ENCODE measurements at places on chromosomes 2 and 18.

- DNase-seq: no peak
These were observed 143.9 kb upstream of the CDH20 start for GRCh38 chr18:61189376-61189775.

DNA sequence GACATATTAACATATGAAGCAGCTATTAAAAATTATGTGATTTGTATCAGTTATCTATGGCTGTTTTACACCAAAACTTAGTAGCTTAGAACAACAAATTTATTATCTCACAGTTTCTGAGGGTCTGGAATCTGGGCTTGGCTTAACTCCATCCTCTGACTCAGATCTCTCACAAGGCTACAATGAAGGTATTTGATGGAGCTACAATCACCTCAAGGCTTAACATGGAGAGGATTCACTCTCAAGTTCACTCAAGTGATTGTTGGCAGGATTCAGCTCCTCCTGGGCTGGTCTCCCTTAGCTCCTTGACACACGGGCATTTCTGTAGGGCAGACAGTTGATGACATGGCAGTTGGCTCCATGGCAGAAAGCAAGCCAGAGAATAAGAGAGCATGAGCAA lies 133.0 kb upstream of the SLC14A2 start:
- DNase-seq: no peak

- no peak for DNase-seq
These were observed 165.2 kb downstream of the DYSF start for GRCh38 chr2:71618327-71619113.

DNA sequence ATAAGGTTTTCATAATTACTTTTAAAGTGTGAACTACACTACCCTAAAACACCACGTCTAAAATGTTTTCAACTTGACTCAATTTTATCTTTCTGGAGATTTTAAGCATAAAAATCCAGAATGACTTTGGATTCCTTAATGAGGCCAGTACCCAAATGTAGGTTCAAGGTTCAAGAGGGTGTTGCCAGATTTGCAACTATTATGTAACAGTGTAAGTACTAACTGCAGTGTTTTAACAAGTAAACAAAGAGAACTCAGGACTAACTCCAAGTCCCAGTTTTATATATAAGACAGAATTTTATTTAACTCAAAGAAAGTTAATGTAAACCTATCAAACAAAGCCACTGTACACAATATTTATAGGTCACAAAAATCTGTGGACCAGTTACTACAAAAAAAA lies 5.7 kb downstream of the HIBCH start:
- DNase-seq: no peak

GRCh38 chr2:239630618-239631286 lies 229.9 kb upstream of the HDAC4 start:
- DNase-seq: no peak

GRCh38 chr18:38456253-38456652 lies 890.7 kb upstream of the CELF4 start:
- DNase-seq: no peak

- no peak for DNase-seq
These were observed 53.0 kb upstream of the CYP20A1 start for GRCh38 chr2:203185864-203186263.

GRCh38 chr18:45198526-45198925 lies 416.8 kb upstream of the SLC14A2 start:
- no peak for DNase-seq

DNA sequence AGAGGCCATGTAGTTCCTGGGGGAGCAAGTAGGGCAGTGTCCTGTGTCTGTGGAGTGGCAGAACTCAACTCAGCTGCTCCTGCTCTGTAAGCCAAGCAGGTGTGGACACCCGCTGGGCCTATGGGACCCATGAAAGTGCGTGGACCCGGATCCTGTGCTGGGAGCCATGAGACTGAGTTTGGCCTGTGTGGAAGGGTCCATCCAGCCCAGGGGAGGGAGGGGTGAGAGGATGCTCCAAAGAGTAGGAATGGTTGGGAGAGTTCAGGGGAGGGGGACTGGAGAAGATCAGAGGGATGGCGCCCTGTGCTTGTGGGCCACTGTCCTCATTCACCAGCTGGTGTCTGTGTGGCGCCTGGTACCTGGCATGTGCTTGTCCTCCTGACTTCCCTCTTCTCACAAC lies 226.4 kb upstream of the HS6ST1 start:
- no peak for DNase-seq

DNA sequence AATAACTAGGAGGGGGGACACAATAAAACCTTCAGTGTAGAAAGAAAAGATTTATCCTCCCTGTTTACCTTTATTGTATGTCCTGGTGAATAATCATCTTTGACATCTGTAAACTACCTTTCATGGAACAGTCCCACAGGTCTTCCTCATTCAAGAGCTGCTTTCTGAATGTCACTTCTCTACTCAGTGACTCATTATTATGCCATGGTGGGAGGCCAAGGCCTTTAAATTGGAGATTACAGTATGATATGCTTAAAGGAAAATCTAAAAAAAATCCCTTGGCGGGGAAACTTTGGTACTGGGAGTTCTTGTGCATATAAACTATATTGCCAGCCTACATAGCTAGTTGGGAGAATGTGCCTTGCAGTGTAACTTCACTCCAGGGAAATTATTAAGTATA lies 713.0 kb downstream of the TDRD15 start:
- DNase-seq: no peak

DNA sequence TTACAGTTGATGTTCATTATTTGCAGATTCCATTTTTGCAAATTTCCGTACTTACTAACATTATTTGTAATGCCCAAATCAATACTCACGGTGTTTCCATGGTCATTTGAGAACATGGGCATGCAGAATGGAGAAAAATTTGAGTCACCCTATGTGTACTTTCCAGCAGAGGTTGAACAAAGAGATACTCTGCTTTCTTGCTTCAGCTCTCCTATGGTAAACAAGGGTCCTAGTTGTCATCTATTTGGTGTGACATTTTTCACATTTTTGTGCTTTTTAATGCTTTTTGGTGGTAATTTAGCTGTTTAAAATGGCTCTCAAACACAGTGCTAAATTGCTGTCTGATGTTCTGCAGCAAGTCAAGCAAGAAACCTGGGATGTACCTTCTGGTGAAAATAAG lies 444.4 kb upstream of the CELF4 start:
- no peak for DNase-seq

DNA sequence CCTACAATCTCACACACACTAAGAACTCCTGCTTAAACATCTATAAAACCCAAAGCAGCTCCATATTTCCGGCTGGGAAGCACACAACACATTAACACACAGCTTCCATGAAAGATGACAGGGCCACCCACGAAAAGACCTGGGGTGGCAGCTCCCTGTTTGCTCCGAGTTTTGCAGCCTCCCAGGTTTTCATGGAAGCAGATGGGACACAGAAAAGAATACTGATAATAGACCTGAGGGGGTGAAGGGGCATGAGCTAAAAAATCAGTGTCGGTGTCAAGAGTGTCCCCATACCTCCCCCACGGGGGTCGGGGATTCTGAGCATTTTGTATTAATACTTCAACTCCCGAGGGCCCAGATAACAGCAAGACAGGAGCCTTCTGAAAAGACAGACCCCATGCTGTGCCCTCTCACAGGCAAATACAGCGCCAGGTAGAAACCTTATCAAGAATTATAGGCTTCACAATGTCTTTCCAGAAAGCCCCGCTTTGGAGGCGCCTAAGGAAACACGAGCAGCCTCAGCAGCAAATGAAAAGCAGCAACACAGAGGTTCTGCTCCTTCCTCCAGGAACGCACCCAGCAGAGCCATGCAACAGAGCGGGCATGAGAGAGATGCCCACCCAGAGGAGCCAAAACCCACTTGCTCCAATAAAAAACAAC lies 50.5 kb downstream of the ZNF516 start:
- no peak for DNase-seq

- DNase-seq: no peak
These were observed 2.1 kb downstream of the DHRS9 start for GRCh38 chr2:169071455-169071854.

DNA sequence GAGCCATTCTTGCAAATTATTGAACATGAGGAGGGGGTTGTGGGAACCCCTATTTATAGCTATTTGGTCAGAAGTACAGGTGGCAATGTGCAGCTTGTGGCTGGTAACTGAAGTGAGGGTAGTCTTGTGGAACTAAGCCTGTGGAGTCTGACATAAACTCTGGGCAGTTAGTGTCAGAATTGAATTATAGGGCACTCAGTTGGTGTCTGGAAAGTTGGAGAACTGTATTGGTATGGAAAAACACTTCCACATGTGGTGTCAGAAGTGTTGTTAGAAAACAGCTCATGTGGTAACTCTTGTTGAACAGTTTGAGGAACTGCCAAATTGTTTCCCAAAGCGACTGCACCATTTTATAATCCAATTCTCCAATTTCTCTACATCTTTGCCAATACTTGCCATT lies 7.5 kb downstream of the RALBP1 start:
- no peak for DNase-seq

DNA sequence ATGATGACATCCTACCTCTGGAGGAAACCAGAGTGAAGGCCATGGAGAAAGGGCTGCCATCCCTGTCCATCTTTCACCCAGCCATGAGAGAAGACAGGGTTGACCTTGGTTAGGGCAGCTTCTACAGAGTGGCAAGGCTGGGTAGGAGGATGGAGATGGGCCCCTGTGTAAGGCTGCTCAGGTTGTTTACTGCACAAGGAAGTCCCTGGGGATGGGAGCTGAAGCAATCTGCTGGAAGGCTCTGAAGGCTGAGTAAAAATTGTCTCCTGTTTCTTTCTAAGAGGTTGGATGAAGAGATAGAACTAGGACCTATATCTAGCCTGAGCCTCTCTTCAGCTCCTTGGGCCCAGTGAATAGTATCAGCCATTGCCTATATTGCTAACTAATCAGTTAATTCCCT lies 14.4 kb downstream of the ELMOD3 start:
- DNase-seq: no peak

DNA sequence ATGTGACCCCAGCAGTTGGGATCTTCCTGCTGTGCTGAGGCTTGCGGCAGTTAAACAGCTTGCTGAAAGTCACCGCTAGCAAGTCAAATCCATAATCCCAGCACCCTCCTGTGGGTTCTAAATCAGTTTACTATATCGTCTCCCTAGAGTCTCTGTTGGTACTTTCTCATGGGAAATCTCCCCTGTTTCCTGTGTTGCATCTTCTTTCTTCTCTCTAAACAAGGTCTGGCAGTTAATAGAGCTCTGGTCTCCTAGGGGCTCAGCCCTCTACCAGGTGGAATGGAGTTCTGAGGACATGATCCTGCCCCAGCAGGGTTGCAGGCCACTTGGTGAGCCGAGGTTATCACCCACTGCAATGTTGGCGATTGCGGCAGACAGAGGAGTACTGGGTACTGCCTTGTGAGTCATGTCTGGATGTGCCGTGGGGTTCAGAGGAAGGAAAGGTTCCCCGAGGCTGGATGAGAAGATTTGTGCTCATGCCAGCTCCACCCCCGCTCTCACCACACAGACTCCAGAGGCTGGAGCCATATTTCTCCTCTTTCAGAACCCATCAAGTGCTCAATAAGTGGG lies 59.4 kb upstream of the SIX2 start:
- DNase-seq: no peak
